Heart left ventricle (tissue), 16 donors: ENCODE measurements at places on chromosomes 16 and 17. TPM values are rescaled to one million over a fixed set of nuclear protein-coding genes. Genes with fewer than 3 reads are reported as not detected.

- no peaks in the 10 kb centered on the region for H3K4me1 ChIP-seq
- peaks cover 96% of the 10 kb centered on the region for H3K36me3 ChIP-seq
- H3K4me3 ChIP-seq: no peak overlapping the region
- DNase-seq: no peak
Measured at GRCh38 chr17:1469231-1469852, 13.3 kb upstream of the CRK start.

DNA sequence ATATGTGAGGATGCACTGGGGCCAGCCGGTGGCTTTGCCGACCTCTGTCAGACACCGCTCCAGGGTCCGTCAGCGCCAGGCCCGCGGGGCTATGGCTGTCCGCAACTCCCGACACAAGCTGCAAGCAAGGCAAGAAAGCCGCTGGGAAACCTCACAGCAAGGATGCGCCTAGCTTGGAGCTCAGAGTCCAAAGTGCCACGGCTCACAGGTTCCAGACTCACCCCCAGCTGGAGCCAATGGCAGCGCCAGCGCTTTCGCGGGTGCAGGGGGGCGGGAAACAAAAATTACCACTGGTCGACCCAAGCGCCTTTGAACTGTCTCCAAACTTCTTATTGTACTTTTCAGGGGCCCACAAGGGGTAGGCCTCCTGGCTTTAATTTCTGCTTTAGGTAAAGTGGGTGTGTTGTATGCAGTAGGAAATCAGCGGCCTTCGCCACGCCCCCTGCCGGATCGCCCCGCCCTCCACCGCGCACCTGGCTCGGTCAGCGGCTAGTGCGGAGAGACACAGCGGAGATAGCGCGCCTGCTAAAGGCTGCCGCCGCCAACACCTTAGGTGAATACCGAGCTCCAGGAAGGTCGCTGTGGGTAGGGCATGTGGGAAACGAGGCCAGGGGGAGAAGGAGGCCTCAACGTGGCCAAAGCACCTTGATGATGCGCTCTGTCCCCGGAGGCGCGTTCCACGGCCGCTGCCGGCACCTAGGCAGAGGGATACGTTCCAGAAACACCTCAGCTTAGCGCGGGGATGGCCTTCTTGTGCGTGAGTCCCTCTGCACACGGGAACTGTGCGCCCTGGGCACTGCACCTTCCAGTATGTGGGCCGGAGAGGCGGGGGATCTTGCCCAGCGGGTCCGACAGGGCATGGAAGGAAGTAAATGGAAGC lies 61.0 kb upstream of the RBL2 start:
- H3K4me1 ChIP-seq: no peaks in the 10 kb centered on the region
- peak overlapping the region; percentile 10 for H3K4me3 ChIP-seq
- no peak overlapping the region for H3K27ac ChIP-seq
- DNase-seq: no peak

DNA sequence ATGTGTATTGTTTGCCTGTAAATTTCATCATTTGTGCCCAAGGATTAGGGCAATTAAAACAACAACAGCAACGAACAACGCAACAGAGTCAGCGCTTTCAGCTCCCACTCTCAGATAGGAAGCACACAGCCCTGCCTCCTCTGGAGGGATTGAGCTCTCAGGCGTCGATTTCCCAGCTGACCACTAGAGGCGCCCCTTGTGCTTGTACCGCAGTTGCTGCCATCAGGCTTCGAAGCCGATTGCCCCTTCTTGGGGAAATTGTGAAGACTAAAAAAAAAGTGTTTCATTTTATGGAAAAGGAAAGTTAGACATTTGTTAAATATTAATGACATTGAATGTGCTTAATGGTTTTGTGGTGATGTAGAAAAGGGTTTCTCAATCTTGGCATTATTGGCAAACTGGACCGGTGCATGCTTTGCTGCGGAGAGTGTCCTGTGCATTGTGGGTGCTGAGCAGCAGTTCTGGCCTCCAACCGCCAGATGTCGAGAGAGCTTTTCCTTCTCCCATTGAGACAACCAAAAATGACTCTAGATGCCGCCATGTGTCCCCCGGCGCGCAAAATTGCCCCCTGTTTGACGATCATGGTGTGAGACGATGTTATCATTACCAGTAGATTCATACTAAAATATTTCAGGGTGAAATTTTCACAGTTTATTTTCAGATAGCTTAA lies 650.4 kb upstream of the RBFOX1 start:
- H3K27me3 ChIP-seq: no peaks in the 10 kb centered on the region
- no peak for DNase-seq
- no peaks in the 10 kb centered on the region for H3K36me3 ChIP-seq
- no peak overlapping the region for H3K27ac ChIP-seq
- no peaks in the 10 kb centered on the region for H3K4me1 ChIP-seq

- H3K4me1 ChIP-seq: peaks cover 39% of the 10 kb centered on the region
- peak overlapping the region; percentile 98 for H3K27ac ChIP-seq
- no peaks in the 10 kb centered on the region for H3K36me3 ChIP-seq
- H3K27me3 ChIP-seq: no peaks in the 10 kb centered on the region
- peak; percentile 100 for DNase-seq
Measured at GRCh38 chr17:81393684-81394376, 1.4 kb upstream of the BAHCC1 start.

- H3K4me1 ChIP-seq: no peaks in the 10 kb centered on the region
- H3K36me3 ChIP-seq: no peaks in the 10 kb centered on the region
- no peak overlapping the region for H3K4me3 ChIP-seq
- DNase-seq: no peak
- no peaks in the 10 kb centered on the region for H3K27me3 ChIP-seq
Measured at GRCh38 chr17:7144213-7144612, 29.6 kb upstream of the ASGR2 start.

- peak within 1 kb of the TSS; percentile 48 for H3K27ac ChIP-seq
- H3K27me3 ChIP-seq: no peaks in the 10 kb centered on the region
- H3K36me3 ChIP-seq: no peaks in the 10 kb centered on the region
Measured at GRCh38 chr16:18983565-18984434, at the start of gene TMC7. TMC7 (plus strand) TSS chr16:18983934; CDS start chr16:18984064, 130 bp downstream.

DNA sequence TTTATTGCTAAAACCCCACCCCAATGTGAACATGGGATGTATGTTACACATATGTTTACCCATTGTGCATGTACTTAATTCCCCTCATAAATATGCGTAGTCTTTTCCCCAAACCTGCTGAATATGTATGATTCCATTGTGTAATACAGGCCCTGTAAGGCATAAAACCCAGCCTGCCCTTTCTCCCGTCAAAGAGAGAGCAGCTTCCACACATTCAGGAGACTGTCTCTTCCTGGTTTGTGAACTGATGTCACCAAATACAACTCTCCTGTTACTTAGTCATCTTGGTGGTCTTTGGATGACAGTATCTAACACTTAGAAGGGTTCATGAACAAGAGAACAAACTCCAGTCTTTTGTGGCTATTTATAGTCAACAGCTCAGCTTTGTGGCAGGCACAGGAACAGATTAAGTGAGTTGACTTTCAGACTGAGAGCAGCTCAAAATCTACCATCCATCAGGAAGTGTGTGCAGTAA lies 24.7 kb upstream of the TMC7 start:
- H3K27ac ChIP-seq: peak overlapping the region; percentile 83
- no peak for DNase-seq
- H3K27me3 ChIP-seq: no peaks in the 10 kb centered on the region
- H3K36me3 ChIP-seq: no peaks in the 10 kb centered on the region
- H3K4me1 ChIP-seq: peaks cover 15% of the 10 kb centered on the region

- peak; percentile 66 for DNase-seq
- no peak overlapping the region for H3K27ac ChIP-seq
- peaks cover 56% of the 10 kb centered on the region for H3K4me1 ChIP-seq
- peaks cover 24% of the 10 kb centered on the region for H3K36me3 ChIP-seq
Measured at GRCh38 chr17:68435876-68436842, 21.1 kb downstream of the WIPI1 start.

- no peaks in the 10 kb centered on the region for H3K27me3 ChIP-seq
- H3K27ac ChIP-seq: no peak overlapping the region
- no peak overlapping the region for H3K4me3 ChIP-seq
Measured at GRCh38 chr17:7113273-7114071, 1.1 kb downstream of the ASGR2 start.

- no peaks in the 10 kb centered on the region for H3K27me3 ChIP-seq
- DNase-seq: no peak
- H3K4me1 ChIP-seq: no peaks in the 10 kb centered on the region
- H3K4me3 ChIP-seq: no peak overlapping the region
Measured at GRCh38 chr17:75539967-75540729, 14.7 kb downstream of the LLGL2 start.

GRCh38 chr17:44599298-44600175 lies 42.3 kb downstream of the FZD2 start:
- H3K4me3 ChIP-seq: no peak overlapping the region
- H3K36me3 ChIP-seq: no peaks in the 10 kb centered on the region
- H3K4me1 ChIP-seq: no peaks in the 10 kb centered on the region
- no peaks in the 10 kb centered on the region for H3K27me3 ChIP-seq
- no peak overlapping the region for H3K27ac ChIP-seq

- H3K27ac ChIP-seq: no peak overlapping the region
- H3K4me1 ChIP-seq: no peaks in the 10 kb centered on the region
- H3K4me3 ChIP-seq: no peak overlapping the region
- no peaks in the 10 kb centered on the region for H3K27me3 ChIP-seq
- H3K36me3 ChIP-seq: no peaks in the 10 kb centered on the region
- no peak for DNase-seq
Measured at GRCh38 chr17:53837131-53837530, 14.4 kb downstream of the KIF2B start.

DNA sequence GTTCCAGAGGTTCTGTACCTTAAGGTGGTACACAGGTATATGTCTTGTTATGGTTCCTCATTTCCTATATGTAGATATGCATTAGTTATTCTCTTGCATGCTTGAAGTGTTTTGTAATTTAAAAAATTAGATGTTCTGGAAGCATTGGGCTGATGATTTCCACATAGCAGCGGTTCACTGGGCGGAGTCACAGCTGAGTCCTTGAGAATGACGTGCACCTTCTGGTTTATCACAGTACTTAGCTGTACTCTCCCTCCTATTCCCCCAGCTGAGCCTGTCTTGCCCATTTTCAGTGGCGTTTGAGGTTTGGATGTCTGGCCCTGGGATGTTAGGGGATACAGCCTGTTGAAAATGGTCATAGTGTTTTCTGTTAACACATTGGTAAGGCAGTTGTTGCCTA lies 327.1 kb downstream of the SNX29 start:
- no peak for DNase-seq
- H3K27ac ChIP-seq: no peak overlapping the region
- H3K4me3 ChIP-seq: no peak overlapping the region
- no peaks in the 10 kb centered on the region for H3K27me3 ChIP-seq

GRCh38 chr16:78629173-78629572 lies 529.7 kb downstream of the WWOX start:
- no peak for DNase-seq
- H3K4me3 ChIP-seq: no peak overlapping the region
- no peaks in the 10 kb centered on the region for H3K4me1 ChIP-seq

- H3K27me3 ChIP-seq: no peaks in the 10 kb centered on the region
- no peak for DNase-seq
- peaks cover 29% of the 10 kb centered on the region for H3K36me3 ChIP-seq
- no peak overlapping the region for H3K4me3 ChIP-seq
Measured at GRCh38 chr16:71727551-71728324, 3.2 kb upstream of the PHLPP2 start.

DNA sequence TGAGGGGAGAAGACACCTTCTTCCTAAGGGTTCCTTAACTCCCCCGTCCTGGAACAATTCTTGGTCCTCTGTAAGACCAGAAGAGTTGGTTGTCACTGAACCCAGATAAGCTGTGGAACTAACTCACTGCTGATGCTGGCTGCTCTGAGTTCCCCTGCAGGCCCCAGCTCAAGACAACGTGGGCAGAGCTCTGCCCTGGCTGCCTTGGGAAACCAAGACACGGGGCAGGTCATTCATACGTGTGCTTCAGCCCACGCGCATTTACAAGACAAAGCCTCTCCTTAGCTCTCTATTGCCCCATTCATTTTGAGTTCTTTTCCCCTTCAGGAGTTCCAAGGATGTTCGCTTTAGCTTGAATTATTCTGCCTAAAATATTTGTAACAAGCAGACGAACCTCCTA lies 3.4 kb upstream of the NAT9 start:
- peaks cover 11% of the 10 kb centered on the region for H3K4me1 ChIP-seq
- no peak overlapping the region for H3K4me3 ChIP-seq
- H3K36me3 ChIP-seq: peaks cover 19% of the 10 kb centered on the region
- no peak for DNase-seq

GRCh38 chr16:56944954-56945839 lies 13.3 kb downstream of the HERPUD1 start:
- H3K36me3 ChIP-seq: peaks cover 67% of the 10 kb centered on the region
- H3K4me3 ChIP-seq: no peak overlapping the region
- DNase-seq: no peak
- H3K27me3 ChIP-seq: no peaks in the 10 kb centered on the region

DNA sequence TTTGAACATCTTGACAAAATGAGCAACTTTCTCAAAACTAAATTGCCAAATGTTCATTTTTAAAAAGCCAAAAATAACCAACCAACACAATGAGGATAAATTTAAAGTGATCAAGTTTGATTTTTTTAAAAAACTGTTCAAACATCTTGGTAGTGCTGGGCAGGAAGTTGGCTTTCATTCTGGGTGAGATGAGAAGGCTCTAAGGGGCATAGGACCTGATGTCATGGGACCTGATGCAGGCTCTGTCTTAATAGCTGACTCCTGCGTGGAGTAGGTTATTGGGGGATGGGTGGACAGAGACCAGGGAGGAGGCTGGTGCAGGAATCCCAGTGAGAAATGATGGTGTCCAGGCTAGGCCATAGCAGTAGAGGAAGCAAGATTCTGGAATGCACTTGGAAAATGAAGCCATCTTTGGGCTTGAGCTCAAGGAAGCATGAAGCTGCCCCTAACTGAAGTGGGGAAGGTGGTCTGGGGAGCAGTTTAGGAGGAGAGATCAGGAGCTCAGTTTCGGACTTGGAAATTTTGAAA lies 20.4 kb downstream of the NLRC5 start:
- H3K27ac ChIP-seq: no peak overlapping the region
- no peak overlapping the region for H3K4me3 ChIP-seq
- no peaks in the 10 kb centered on the region for H3K27me3 ChIP-seq
- no peaks in the 10 kb centered on the region for H3K36me3 ChIP-seq
- no peak for DNase-seq

GRCh38 chr16:85306071-85306792 lies 194.0 kb upstream of the CIBAR2 start:
- no peak overlapping the region for H3K4me3 ChIP-seq
- H3K27ac ChIP-seq: peak overlapping the region; percentile 55
- H3K27me3 ChIP-seq: no peaks in the 10 kb centered on the region
- DNase-seq: peak; percentile 88
- no peaks in the 10 kb centered on the region for H3K36me3 ChIP-seq

GRCh38 chr16:28010671-28011070 lies 52.8 kb downstream of the GSG1L start:
- no peaks in the 10 kb centered on the region for H3K27me3 ChIP-seq
- no peak overlapping the region for H3K4me3 ChIP-seq
- DNase-seq: no peak
- H3K4me1 ChIP-seq: no peaks in the 10 kb centered on the region
- H3K36me3 ChIP-seq: no peaks in the 10 kb centered on the region

GRCh38 chr16:75420987-75421819 lies 12.1 kb downstream of the CFDP1 start:
- H3K4me3 ChIP-seq: peak overlapping the region; percentile 11
- no peak overlapping the region for H3K27ac ChIP-seq
- peak; percentile 91 for DNase-seq
- H3K4me1 ChIP-seq: peaks cover 36% of the 10 kb centered on the region

GRCh38 chr16:71564335-71564967 lies 12.4 kb downstream of the TAT start:
- H3K4me1 ChIP-seq: peaks cover 4% of the 10 kb centered on the region
- no peak for DNase-seq
- H3K4me3 ChIP-seq: peak overlapping the region; percentile 24
- no peaks in the 10 kb centered on the region for H3K36me3 ChIP-seq
- H3K27me3 ChIP-seq: no peaks in the 10 kb centered on the region

DHX58 gene
- total RNA-seq: 3.7 TPM

NT5C gene
- total RNA-seq: 22.8 TPM

RILP gene
- total RNA-seq: 49.1 TPM

TEX19 gene
- not detected for total RNA-seq

TMIGD1 gene
- not detected for total RNA-seq

TMED6 gene
- total RNA-seq: not detected

KCNH6 gene
- total RNA-seq: not detected

IRX3 gene
- total RNA-seq: 29.2 TPM

PRSS8 gene
- total RNA-seq: not detected
